Caco-2 (cell line): ENCODE measurements at places on chromosomes 13 and 19. TPM values are rescaled to one million over a fixed set of nuclear protein-coding genes. Genes with fewer than 3 reads are reported as not detected.

Gene SIGLEC12
- total RNA-seq: not detected in 2 replicates

DNA sequence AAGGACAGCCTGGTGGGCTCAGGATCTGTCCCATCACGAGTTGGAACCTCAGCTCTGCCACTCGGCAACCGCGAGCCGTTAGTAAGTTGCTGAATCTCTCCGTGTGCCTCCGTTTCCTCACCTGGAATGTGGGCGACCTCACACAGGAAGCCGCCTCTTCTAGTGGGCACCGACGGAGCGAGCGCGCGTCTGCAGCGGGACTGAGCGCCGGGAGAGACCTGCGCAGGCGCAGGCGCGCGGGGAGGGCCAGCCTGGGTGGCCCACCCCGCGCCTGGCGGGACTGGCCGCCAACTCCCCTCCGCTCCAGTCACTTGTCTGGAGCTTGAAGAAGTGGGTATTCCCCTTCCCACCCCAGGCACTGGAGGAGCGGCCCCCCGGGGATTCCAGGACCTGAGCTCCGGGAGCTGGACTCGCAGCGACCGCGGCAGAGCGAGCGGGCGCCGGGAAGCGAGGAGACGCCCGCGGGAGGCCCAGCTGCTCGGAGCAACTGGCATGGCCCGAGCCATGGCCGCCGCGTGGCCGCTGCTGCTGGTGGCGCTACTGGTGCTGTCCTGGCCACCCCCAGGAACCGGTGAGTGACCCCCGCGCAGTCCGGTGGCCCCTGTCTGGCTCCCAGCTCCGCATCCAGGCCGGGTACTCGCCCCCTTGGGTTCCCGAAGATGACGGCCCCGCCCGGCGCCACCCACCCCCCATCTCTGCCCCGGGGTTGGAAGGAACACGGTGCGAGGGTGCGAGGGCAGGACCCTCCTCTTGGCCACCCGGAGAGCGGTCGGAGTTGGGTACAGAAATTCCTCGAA is at the start of gene PVR:
Gene PVR, plus strand, starts transcription at position 306 of the 797 bp plus-strand sequence. Its CDS starts 187 bp downstream, at position 493.
- H3K36me3 ChIP-seq: peaks cover 2% of the 10 kb centered on the region; the same call in 1 of the 2 replicates
- H3K27ac ChIP-seq: peak within 1 kb of the TSS; percentile 79
- peak within 1 kb of the TSS; percentile 91 for H3K4me3 ChIP-seq
- no peaks in the 10 kb centered on the region for H3K27me3 ChIP-seq

- DNase-seq: no peak
- H3K4me1 ChIP-seq: no peaks in the 10 kb centered on the region
These were observed 28.3 kb downstream of the INSR start for GRCh38 chr19:7265963-7266362.

DNA sequence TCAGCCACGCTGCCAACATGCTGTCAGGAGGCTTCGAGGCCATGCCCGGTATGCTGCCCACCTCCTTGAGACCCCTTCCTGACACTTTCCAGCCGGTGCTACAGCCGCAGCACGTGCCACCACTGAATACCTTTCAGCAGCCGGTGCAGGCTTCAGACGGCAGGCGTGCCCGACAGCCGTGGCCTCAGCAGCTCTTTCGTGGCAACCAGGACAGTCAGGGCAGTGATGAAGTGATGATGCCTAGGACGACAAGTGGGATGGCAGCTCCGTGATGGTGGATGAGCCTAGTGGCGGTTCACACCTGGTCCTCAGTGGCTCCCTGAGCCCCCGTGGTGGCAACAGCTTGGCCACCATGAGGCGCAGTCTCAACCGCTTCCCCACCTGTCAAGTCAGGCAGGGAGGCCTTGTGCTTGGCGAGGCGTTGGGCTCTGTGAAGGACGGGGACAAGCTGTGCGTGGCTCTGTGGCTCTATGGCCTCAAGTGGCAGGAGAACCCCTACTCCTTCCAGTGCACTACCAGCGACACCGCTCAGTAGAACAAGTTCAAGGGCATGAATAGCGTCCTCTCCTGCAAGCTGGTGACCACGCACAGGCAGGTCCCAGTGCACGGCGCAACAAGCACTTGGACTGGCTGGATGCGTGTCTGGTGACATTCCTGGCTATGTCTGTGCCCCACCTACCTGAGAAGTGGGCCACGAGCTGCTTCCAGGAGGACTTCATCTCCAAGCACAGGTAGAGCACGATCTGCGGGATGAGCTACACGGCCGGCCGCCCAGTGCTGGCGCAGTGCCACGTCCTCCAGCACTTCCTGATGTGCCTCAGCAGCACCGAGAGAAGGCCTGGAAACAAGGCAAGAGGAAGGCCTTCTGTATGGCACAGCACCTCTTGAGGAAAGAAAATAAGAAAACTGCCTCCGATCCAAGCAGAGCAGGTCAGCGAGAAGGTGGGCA is 18.2 kb upstream of the ZNF14 start:
- H3K4me3 ChIP-seq: no peak overlapping the region
- H3K27me3 ChIP-seq: no peaks in the 10 kb centered on the region
- no peaks in the 10 kb centered on the region for H3K4me1 ChIP-seq
- H3K36me3 ChIP-seq: no peaks in the 10 kb centered on the region

GRCh38 chr13:95956589-95957148 is 96.5 kb downstream of the UGGT2 start:
- peaks cover 30% of the 10 kb centered on the region for H3K4me1 ChIP-seq
- no peak overlapping the region for H3K4me3 ChIP-seq
- H3K27me3 ChIP-seq: no peaks in the 10 kb centered on the region
- H3K27ac ChIP-seq: no peak overlapping the region
- no peak for DNase-seq

GRCh38 chr13:36006347-36006746 is 124.8 kb downstream of the DCLK1 start:
- H3K27me3 ChIP-seq: no peaks in the 10 kb centered on the region
- H3K27ac ChIP-seq: no peak overlapping the region
- H3K4me3 ChIP-seq: no peak overlapping the region
- H3K36me3 ChIP-seq: no peaks in the 10 kb centered on the region
- no peak for DNase-seq

Gene MATK
- total RNA-seq: 0.29 and 0.72 TPM in 2 replicates

DNA sequence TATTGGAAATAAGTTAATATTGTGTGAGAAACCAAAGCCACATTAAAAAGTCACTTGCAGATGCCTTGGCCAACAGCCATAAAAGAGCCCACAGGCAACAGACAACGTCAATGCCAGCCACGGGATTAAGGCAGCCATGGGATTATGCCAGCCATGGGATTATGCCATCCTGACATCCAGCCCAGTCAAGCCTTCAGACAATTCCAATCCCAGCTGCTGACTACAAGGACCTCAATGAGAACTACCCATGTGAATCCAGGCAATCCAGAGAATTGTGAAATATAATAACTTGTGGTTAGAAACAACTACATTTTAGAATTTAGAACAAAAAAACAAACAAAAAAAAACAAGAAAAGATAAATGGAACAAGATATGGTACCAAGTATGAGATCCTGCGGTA is 356.6 kb downstream of the EFNB2 start:
- H3K36me3 ChIP-seq: no peaks in the 10 kb centered on the region
- H3K4me1 ChIP-seq: peaks cover 29% of the 10 kb centered on the region

Gene MYO9B
- 47.6 and 52.8 TPM in 2 replicates for total RNA-seq

GRCh38 chr19:2567580-2567979 is 91.7 kb downstream of the GADD45B start:
- no peak overlapping the region for H3K4me3 ChIP-seq
- no peaks in the 10 kb centered on the region for H3K36me3 ChIP-seq
- H3K4me1 ChIP-seq: no peaks in the 10 kb centered on the region
- DNase-seq: no peak

GRCh38 chr13:49240017-49240416 is 7.7 kb upstream of the CDADC1 start:
- H3K27ac ChIP-seq: no peak overlapping the region
- no peaks in the 10 kb centered on the region for H3K36me3 ChIP-seq
- H3K27me3 ChIP-seq: no peaks in the 10 kb centered on the region
- no peak overlapping the region for H3K4me3 ChIP-seq
- peaks cover 13% of the 10 kb centered on the region; the same call in 1 of the 2 replicates for H3K4me1 ChIP-seq

- no peaks in the 10 kb centered on the region for H3K4me1 ChIP-seq
- H3K4me3 ChIP-seq: no peak overlapping the region
- H3K27me3 ChIP-seq: no peaks in the 10 kb centered on the region
- no peak overlapping the region for H3K27ac ChIP-seq
These were observed 60.9 kb downstream of the ATP8A2 start for GRCh38 chr13:25432691-25433090.

DNA sequence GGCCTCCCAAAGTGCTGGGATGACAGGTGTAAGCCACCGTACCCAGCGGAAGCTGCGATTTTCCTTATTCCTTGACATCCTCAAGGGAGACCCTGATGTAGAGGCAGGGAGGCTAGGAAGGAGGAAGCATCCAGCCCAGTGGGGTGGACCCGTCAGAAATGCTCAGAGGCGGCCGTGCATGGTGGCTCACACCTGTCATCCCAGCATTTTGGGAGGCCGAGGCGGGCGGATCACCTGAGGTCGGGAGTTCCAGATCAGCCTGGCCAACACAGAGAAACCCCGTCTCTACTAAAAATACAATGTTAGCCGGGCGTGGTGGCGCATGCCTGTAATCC is 11.6 kb downstream of the GZMM start:
- H3K27ac ChIP-seq: no peak overlapping the region
- peaks cover 4% of the 10 kb centered on the region; the same call in 1 of the 2 replicates for H3K4me1 ChIP-seq
- no peak overlapping the region for H3K4me3 ChIP-seq
